Naive thymus-derived CD8-positive, alpha-beta T cell (primary cell): ENCODE measurements at places on chromosomes 13 and 19. TPM values are rescaled to one million over a fixed set of nuclear protein-coding genes. Genes with fewer than 3 reads are reported as not detected.

DNA sequence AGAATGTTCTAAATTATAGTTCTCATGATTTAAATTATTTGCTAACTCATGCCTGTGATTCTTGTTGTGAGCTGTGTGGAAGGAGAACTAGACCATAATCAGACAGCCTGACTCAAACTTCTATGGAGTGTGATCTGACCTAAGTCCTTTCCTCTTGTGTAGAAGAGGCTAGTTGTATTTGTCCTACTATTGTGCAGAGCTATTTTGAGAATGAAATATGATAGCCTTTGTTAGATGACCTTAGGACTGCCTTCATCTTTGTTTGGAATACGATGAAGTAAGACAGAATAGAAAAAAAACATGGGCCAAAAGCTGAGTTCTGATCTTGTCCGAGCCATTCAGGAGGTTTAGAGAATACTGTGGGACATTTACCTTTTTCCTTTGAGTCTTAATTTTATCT lies 119.4 kb downstream of the STOML3 start:
- no peak overlapping the region for H3K27ac ChIP-seq
- no peak for DNase-seq
- H3K27me3 ChIP-seq: peaks cover 7% of the 10 kb centered on the region

The FBXO17 gene
- total RNA-seq: not detected

GRCh38 chr13:40982772-40983171 lies 36.3 kb downstream of the ELF1 start:
- peak overlapping the region; percentile 99 for H3K27ac ChIP-seq
- H3K36me3 ChIP-seq: peaks cover 10% of the 10 kb centered on the region
- no peaks in the 10 kb centered on the region for H3K27me3 ChIP-seq
- peaks cover 63% of the 10 kb centered on the region for H3K4me1 ChIP-seq
- DNase-seq: peak; percentile 72

The NCCRP1 gene
- not detected for total RNA-seq

DNA sequence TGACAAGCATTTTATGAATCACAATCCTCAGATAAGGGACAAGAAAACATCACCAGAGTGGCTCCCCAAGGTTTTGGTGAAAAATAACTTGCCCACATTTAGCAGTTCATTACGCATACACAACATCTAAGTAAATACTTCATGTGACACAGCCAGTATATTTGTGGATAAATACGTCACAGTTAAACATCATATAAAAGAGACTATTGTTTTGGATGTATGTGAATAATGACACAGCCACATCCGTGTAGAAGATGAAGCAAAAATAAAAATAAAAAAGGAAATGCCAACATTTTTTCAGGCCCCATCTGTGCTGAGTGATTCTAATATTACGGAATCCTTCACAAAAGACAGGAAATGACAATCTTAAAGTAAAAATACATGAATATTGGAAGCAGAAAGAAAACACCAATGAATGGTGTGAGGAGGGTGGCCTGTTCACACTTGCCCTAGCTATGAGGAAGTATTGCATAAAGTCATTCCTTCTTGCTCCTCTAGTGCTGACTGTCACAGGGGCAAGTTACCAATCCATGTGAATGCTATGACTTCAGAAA lies 457.1 kb downstream of the KLF12 start:
- no peak overlapping the region for H3K27ac ChIP-seq
- DNase-seq: no peak
- H3K4me3 ChIP-seq: no peak overlapping the region
- no peaks in the 10 kb centered on the region for H3K27me3 ChIP-seq

The GARIN5A gene
- total RNA-seq: 0.94 TPM

DNA sequence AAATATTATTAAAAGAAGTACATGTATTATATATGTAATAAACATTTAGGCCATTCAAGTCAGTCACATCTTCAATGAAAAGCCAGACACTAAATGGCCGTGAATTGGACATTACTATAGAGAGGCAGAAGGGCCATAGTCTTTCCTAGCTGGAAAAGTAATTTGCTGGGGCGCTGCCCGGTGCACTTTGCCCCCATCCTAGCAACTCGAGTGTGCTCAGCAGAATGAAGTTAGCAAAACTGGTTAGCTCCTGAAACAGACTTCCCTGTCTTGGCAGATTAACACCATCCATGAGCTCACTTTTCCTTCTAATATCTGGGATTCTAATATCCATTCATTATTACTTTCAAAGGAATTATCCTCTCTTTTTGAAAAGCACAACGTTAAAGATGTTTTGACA lies 2.8 kb upstream of the SPRYD7 start:
- H3K4me3 ChIP-seq: no peak overlapping the region
- no peaks in the 10 kb centered on the region for H3K36me3 ChIP-seq
- DNase-seq: no peak
- peaks cover 2% of the 10 kb centered on the region for H3K27me3 ChIP-seq

DNA sequence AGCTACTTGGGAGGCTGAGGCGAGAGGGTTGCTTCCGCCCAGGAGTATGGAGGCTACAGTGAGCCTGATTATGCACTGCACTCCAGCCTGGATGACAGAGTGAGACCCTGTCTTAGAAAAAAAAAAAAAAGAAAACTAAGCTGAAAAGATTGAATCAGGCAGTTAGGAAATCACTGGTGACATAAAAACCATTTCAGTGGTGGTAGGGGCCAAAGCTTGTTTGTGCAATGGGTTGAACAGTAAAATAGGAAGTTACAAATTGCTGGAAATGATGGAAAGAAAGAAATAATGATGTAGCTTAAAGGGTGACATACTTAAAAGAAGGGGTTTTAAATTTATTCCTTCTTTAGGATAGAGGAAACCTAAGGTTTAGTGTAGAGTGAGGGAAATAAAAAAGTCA lies 4.8 kb upstream of the OXGR1 start:
- no peak overlapping the region for H3K27ac ChIP-seq
- peaks cover 4% of the 10 kb centered on the region for H3K36me3 ChIP-seq
- no peak for DNase-seq
- H3K4me1 ChIP-seq: no peaks in the 10 kb centered on the region

- H3K4me1 ChIP-seq: peaks cover 8% of the 10 kb centered on the region
- no peak for DNase-seq
- H3K4me3 ChIP-seq: no peak overlapping the region
- H3K36me3 ChIP-seq: peaks cover 29% of the 10 kb centered on the region
Measured at GRCh38 chr19:5045956-5046338, 77.0 kb downstream of the KDM4B start.

The ZNF420 gene
- 24.9 TPM for total RNA-seq

DNA sequence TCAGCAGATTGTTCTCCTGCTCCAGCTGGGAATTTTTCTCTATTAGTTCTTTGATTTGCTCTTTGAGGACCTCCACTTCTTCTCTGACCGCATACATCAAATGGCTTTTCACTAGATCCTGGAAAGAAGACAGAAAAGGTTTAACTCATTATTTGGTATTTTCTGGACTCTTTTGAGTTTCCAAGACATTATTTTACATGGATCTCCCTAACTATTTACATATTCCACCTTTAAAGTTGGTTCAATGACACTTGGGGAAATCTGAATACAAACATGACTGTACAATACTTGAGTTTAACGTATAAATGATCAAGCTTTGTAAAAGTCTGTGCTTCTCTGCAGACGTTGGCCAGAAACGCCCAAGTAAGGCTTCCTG lies 61.1 kb downstream of the SERP2 start:
- H3K36me3 ChIP-seq: no peaks in the 10 kb centered on the region
- H3K27me3 ChIP-seq: peaks cover 6% of the 10 kb centered on the region
- peak overlapping the region; percentile 88 for H3K4me3 ChIP-seq
- no peak for DNase-seq
- H3K4me1 ChIP-seq: peaks cover 30% of the 10 kb centered on the region
- H3K27ac ChIP-seq: peak overlapping the region; percentile 51

DNA sequence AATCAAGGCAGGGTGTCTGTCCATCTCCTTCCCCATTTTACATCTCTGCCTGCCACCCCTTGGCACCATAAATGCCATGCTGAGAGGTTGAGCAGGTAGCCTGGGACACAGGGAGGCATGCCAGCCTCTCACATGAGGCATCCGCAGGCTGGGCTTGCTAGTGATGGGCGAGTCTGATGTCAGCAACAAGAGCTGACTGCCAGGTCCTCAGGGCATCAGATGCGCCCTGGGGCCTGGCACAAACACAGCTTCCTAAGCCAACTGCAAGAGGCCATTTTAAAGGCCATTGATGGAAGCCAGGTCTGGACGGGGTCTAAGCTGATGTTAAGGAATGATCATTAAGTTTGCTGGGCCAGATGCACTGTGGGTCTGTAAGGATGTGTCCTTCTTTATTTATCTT lies 34.6 kb downstream of the MYH14 start:
- H3K4me1 ChIP-seq: no peaks in the 10 kb centered on the region
- no peak for DNase-seq
- H3K27me3 ChIP-seq: peaks cover 27% of the 10 kb centered on the region
- no peaks in the 10 kb centered on the region for H3K36me3 ChIP-seq
- H3K27ac ChIP-seq: no peak overlapping the region

The LNX2 gene
- total RNA-seq: 10.0 TPM

The NRTN gene
- 0.82 TPM for total RNA-seq

GRCh38 chr13:59873856-59874255 lies 289.9 kb downstream of the DIAPH3 start:
- DNase-seq: no peak
- no peak overlapping the region for H3K27ac ChIP-seq
- H3K4me3 ChIP-seq: no peak overlapping the region
- H3K36me3 ChIP-seq: no peaks in the 10 kb centered on the region
- H3K4me1 ChIP-seq: no peaks in the 10 kb centered on the region

- peaks cover 10% of the 10 kb centered on the region for H3K4me1 ChIP-seq
- no peaks in the 10 kb centered on the region for H3K27me3 ChIP-seq
- peaks cover 10% of the 10 kb centered on the region for H3K36me3 ChIP-seq
- no peak overlapping the region for H3K4me3 ChIP-seq
Measured at GRCh38 chr13:113327766-113328471, 30.9 kb downstream of the LAMP1 start.

The KASH5 gene
- total RNA-seq: 0.36 TPM

The ELAVL3 gene
- total RNA-seq: not detected

The DHDH gene
- total RNA-seq: 1.8 TPM

The ZGLP1 gene
- 10.0 TPM for total RNA-seq

The GZMM gene
- total RNA-seq: 46.9 TPM

DNA sequence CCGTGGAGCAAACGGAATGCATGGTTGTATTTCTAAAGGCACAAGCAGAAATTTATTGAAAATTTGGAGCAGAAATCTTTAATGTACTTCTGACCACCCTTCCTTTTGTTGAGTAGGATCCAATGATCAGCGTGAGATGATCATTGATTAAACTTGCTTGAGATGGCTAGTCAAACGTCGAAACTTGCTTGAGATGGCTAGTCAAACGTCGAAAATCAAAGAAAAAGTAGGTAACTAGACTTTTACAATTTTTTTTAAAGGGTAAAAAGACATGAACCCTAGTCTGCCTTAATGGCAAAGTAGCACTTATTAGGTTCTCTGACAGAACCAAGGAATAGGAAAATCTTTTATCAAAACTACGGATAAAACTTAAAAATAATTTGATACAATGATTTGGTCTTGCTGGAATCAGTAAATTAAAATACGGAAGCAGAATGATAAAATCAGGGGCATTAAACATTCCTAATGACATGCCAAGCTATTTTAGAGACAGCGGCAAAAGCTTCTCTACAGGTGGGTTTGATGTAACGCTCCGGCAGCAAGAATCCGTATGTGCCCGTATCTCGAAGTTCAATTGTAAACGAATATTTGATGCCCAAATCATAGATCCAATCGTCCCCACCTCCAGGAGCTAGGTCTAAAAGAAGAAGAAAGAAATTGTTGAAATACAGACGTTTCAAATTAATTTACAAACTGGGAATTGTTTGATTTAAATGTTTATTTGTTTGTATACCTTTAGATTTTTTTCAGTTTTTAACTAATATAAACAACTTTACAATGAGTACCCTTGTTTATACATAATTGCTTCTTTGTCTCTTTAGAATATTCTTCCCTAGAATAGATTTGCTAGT lies 841 bp upstream of the ZC3H13 start:
- H3K36me3 ChIP-seq: peaks cover 3% of the 10 kb centered on the region
- H3K4me3 ChIP-seq: peak overlapping the region; percentile 92
- no peak for DNase-seq
- H3K27ac ChIP-seq: peak overlapping the region; percentile 97
- H3K27me3 ChIP-seq: no peaks in the 10 kb centered on the region

The KIRREL2 gene
- total RNA-seq: 0.96 TPM

DNA sequence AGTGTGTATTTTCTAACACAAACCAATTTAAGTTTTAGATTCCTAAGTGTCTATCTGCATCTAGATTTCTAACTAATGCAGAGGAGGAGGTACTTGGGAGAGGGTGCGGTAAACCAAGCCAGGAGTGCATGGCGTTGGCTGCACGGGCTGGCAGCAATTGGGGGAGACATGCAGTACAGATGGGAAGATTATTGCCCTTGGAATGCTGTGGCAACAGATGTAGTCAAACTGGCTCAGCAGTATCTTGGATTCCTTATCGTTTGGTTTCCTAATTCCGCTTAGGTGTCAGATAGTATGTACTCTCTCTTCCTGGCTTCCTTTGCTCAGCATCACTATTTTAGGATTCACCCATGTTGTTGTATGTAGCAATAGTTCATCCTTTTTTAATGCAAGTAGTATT lies 29.4 kb upstream of the STK24 start:
- no peak overlapping the region for H3K27ac ChIP-seq
- H3K36me3 ChIP-seq: no peaks in the 10 kb centered on the region
- no peak for DNase-seq
- H3K4me1 ChIP-seq: no peaks in the 10 kb centered on the region
- H3K27me3 ChIP-seq: no peaks in the 10 kb centered on the region

The ING1 gene
- total RNA-seq: 22.5 TPM

The HSPB6 gene
- total RNA-seq: not detected

The SULT2A1 gene
- not detected for total RNA-seq

DNA sequence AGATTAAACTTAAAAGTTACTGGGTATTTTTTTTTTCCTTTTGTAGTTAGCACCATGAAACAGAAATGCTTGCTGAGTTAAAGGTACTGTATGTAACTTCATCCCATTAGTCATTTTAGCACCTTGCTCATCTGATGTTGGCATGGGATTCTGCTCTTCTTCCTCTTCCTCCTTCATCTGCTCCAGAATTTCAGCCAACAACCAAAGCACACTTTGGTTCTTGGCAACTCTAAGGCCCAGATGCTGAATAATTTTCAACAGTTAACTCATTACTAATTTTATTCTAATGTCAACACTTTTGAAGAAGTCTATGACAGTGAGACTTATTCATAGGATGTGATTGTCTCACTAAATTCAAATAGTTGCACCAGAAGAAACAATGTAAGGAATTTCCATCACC lies 359.2 kb downstream of the KCTD12 start:
- no peak for DNase-seq
- H3K27ac ChIP-seq: no peak overlapping the region
- H3K4me3 ChIP-seq: no peak overlapping the region

DNA sequence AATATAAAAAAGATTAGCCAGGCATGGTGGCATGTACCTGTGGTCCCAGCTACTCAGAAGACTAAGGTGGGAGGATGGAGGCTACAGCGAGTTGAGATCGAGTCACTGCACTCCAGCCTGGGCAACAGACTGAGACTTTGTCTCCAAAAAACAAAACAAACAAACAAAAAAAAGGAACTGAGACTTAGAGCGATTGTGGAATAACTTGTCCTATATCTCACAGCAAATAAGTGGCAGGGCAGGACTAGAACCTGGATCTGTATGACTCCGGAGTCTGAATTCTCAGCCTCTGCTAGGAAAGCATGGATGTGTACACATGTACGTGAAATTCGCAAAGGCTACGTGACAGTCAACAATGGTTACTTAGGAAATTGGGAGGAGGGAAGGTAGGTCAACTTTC lies 20.1 kb downstream of the KRTDAP start:
- H3K36me3 ChIP-seq: no peaks in the 10 kb centered on the region
- H3K4me1 ChIP-seq: peaks cover 12% of the 10 kb centered on the region
- H3K4me3 ChIP-seq: no peak overlapping the region
- H3K27me3 ChIP-seq: no peaks in the 10 kb centered on the region

- peaks cover 15% of the 10 kb centered on the region for H3K36me3 ChIP-seq
- H3K27me3 ChIP-seq: no peaks in the 10 kb centered on the region
- H3K4me1 ChIP-seq: peaks cover 2% of the 10 kb centered on the region
Measured at GRCh38 chr13:113470073-113470472, 16.8 kb upstream of the ADPRHL1 start.

The FXYD3 gene
- total RNA-seq: not detected
